ENCODE measurements at places on chromosomes 1 and 21.

GRCh38 chr1:226666164-226666506, 72.9 kb downstream of the ITPKB start:
- DNase-seq: no peak

DNA sequence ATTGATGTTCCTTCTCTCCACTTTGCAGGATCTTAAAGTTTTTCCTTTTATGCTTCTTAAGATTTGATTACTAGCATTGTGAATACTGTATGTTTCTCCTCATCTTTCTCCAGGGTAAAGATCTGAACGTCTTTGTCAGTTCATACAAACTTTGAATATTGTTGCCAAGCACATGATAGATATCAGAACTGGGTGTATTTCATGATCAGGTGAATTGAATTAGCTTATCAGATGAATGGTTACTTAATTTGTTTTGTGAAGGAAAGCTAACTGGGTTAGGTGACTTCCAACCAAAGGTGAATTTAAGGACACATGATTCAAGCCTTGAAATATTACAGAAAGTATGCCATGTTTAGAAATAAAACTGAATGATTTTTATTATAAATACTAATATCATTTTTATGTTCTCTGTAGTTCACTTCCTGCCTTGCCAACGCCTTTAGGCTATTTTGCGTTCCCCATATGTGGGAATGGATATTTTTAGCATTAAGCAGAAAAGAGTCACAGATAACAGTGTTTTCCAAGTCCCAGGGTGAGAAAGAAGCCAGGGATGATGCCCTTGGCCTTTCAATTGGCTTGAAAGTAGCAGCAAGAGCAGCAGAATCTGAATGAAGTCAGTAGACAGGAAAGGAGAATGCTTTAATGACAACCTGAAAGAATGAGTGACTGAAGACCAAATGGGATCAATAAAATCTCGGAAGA, 752.1 kb downstream of the NCAM2 start:
- no peak for DNase-seq

- no peak for DNase-seq
These were observed 13.2 kb upstream of the SEC16B start for GRCh38 chr1:177983077-177983476.

DNA sequence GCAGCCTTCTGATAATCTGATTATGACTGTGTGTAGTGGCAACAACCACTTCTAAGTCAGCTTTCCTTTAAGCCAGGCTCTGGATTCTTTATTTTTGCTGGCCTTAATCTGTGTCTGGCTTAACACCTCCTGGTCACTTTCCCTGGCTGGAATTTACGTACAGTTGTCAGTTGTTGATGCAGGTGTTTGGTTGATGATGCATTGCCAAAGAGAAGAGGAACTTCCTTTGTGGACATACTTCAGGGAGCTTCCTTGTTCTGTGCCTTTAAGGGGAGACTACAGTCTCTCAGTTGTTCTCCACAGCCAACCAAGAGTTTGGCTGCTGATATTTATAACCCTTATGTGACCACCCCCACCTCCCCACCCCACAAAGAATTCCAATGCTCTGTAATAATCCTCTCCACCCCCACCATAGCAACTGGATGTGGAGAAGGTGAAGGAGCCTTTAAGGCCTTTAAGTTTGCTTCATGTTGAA, 96.0 kb upstream of the BMP8A start:
- no peak for DNase-seq

DNA sequence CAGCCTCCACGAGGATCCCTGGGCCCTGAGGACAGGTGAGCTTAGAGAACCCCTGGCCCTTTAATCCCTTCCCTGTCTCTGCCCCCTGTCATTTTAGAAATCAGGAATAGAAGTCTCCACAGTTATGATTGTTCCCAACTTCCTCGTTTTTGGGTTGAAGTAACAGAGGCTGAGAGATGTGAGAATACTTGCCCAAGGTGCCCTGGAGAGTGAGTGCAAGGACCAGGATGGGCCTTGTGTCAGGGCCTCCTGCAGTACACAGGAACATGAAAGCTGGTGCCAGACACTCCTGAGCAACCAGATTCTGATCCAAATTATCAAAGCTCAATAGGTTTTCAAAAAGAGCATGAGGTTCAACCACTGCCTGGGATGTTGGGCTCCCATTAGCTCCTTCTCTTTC, 10.1 kb downstream of the HLX start:
- DNase-seq: no peak

GRCh38 chr1:53326598-53327181, 1.2 kb downstream of the LRP8 start:
- no peak for DNase-seq

DNA sequence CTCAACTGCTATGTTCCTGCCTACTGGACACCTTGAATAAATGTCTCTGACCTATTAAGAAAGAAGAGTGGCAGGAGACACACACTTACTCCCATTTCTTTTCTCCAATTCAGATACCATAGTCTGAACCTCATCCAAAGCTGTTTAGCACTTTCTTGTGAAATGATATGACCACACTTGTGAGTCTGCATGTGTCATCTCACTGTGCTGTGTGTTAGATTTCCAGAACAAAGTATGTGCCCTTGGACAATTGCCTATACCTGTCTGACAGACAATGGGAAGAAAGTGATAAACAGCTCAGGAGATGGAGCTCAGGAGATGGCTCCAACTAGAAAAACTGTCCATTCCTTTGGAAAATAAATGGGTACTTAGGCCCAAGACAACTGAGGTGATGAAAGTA, 48.4 kb downstream of the USP48 start:
- no peak for DNase-seq

DNA sequence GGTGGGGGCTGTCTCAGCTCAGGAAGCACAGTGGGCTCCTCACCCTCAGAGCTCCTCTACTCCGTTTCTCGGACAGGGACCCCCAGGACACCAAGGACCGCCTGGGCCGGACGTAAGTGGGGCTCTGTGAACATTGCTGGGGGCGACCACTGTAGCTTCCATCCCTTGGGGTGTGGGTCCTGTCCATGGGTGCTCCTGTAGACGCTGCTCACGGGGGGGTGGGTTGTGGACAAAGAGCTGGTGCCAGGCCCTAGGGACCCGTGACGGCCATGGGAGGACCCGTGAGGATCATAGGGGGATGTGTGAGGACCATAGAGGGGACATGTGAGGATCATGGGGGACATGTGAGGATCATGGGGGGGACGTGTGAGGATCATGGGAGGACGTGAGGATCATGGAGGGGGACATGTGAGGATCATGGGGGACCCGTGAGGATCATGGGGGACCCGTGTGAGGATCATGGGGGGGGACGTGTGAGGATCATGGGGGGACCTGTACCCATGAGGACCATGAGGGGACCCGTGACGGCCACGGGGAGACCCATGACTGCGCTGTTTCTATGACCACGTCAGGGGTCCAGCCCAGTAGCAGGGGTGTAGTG, 18.1 kb downstream of the COL6A1 start:
- DNase-seq: no peak

- no peak for DNase-seq
These were observed 3.1 kb upstream of the WNT3A start for GRCh38 chr1:228003461-228004330.

- DNase-seq: no peak
These were observed 9.0 kb upstream of the PLA2G2A start for GRCh38 chr1:19988267-19989006.

GRCh38 chr1:47444562-47445465, 7.0 kb downstream of the FOXD2 start:
- no peak for DNase-seq

- DNase-seq: no peak
These were observed 146.7 kb upstream of the C1orf105 start for GRCh38 chr1:172273647-172274396.

DNA sequence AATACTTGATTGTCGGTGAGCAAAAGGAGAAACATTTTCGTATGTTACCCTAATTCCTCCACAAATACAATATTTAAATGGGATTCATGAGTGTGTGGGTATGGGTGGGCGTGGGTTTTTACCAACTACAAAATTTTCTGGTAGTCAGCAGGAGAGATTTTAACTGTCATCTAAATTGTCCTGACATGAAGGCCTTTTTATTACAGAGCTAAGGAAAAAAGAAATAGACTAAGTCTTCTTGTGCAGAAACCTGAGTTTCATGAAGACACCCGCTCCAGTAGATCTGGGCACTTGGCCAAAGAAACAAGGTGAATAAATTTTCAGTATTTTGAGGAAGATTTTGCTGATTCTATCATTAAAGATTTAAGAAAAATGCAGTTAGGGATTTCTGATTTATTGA, 752 bp downstream of the RGS18 start:
- no peak for DNase-seq

GRCh38 chr21:38039369-38039768, 123.1 kb upstream of the KCNJ6 start:
- DNase-seq: no peak

GRCh38 chr1:118979754-118980575, 8.2 kb downstream of the TBX15 start:
- DNase-seq: no peak

- no peak for DNase-seq
These were observed 162.4 kb downstream of the KIF26B start for GRCh38 chr1:245317217-245317616.

GRCh38 chr1:59593798-59594790, 220.7 kb upstream of the HOOK1 start:
- no peak for DNase-seq

DNA sequence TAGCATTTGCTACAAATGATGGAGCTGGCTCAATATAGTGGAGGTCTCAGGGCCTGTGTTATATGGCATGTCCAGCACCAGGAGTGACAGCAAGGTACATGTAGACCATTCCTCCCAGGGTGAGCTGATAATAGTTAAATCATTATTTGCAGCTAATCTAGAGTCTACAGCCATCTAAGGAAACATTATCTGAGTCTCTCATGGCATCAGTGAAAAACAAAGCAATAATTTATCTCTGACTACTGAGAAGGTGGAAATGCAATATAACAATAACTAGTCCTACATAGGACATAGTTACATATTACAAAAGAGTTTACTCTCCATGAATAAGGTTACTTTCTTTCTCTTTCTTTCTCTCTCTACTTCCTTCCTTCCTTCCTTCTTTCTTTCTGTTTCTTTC, 143.4 kb upstream of the KCNK2 start:
- DNase-seq: no peak

GRCh38 chr1:59482986-59483385, 186.1 kb downstream of the FGGY start:
- DNase-seq: no peak

- DNase-seq: no peak
These were observed 1.2 kb downstream of the HHIPL2 start for GRCh38 chr1:222546548-222547259.

- no peak for DNase-seq
These were observed 22.4 kb upstream of the RUNX3 start for GRCh38 chr1:24952413-24952841.

DNA sequence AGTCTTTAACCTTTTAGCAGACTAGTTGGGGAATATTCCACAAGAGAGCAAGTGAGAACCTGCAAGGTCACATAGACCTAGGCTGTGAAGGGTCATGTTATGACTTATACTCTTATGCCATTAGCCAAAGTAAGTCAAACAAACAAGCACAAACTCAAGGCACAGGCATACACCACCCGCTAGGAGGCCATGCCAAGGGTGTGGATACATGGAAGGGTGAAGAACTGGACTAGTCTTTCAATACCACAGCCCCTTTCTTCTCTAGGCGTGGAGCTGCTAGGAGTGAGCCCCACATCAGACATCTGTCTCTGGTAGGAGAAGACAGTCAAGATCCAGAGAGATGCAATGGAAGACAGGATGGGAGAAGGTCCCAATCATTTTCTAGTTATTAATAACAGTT, 68.6 kb downstream of the BACH1 start:
- DNase-seq: no peak

GRCh38 chr1:208217781-208218180, 26.4 kb downstream of the PLXNA2 start:
- DNase-seq: no peak

DNA sequence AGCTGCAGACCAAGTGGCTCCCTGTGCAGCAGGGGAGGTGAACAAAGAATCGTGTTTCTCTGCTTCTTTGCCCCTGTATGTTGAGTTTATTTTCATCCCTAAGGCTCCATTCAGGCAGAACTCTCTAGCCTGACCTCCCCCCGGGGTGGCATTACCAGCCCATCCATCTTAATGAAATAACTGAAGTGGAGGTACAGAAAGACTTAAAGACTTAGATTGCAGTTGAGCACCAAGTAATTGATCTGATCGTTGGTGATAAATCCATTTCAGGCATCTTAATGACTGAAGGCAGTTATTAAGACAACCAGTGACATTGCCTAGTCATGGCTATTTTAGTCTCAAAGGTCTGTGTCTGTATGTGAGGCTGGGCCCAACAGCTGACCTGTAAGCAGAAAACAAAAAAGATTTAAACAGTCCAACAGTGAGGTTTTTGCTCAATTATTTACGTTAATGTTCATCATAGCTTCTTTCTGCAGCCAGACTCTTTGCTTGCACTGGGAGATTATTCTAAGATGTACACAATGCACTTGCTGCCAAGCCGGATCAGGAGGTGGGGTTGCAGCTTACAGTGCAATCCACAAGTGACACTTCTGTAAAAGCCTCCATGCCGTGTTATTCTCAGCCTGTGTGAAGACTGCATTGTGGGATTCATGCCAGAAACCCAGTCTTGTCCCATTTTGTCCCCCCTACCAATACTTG, 363.0 kb upstream of the DUSP10 start:
- DNase-seq: no peak

GRCh38 chr1:65795311-65795710, 2.6 kb downstream of the PDE4B start:
- no peak for DNase-seq

GRCh38 chr1:198986442-198986841, 347.6 kb downstream of the PTPRC start:
- DNase-seq: no peak

DNA sequence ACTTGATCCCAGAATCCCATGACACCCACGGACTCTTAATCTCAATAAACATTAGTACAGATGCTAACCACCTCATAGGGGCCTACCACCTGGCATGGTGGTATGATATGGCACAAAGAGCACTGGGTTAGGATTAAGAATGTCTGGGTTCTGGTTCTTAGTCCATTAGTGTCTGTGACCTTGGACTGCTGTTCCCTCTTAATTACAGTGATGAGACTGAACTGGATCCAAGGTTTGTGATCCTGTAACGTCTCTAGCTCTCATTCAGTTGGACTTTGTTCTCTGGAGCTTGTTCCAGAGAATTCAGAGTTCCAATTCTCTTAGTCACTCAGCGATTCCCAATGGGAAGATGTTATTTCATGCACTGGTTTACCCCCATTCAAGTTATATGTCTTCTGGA, 23.6 kb upstream of the PIGC start:
- no peak for DNase-seq

DNA sequence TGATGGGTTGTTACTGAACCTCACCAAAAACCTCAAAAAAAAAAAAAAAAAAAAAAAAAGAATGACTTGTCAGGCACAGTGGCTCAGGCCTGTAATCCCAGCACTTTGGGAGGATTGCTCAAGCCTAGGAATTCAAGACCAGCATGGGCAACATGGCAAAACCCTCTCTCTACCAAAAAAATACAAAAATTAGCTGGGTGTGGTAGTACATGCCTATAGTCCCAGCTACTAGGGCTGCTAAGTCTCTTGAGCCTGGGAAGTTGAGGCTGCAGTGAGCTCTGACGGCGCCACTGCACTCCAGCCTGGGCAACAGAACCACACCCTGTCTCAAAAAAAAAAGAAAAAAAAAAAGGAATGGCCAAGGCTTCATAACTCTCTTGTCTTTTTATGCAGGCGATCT, 11.1 kb downstream of the CHAF1B start:
- no peak for DNase-seq

Data from activated CD8-positive, alpha-beta memory T cell treated with anti-CD3 and anti-CD28 coated beads for 1 hour (primary cell).